ENCODE measurements at places on chromosomes 6 and 20.

DNA sequence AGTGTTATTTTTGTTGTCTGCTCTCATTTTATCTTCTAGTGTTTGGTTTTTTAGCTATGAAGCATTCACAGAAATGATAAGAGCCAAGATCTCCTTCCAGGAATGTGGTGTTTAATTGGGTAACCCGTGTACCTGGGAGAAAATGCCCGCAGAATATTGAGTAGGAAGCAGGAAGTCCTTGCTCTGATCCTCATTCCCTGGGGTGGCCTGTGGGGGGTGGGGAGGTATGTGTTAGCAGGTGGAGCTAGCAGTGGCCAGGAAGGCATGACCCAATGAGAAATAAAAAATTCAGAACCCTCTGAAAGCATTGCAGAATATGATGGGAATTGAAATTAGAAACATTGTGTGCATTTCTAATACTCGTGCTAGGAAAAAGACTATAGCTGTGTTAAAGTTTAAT is 100.8 kb downstream of the DTD1 start:
- DNase-seq = no peak

GRCh38 chr6:84625506-84625905 is 138.9 kb downstream of the TBX18 start:
- DNase-seq = no peak

GRCh38 chr20:33647603-33648395 is 14.3 kb upstream of the C20orf144 start:
- no peak for DNase-seq

DNA sequence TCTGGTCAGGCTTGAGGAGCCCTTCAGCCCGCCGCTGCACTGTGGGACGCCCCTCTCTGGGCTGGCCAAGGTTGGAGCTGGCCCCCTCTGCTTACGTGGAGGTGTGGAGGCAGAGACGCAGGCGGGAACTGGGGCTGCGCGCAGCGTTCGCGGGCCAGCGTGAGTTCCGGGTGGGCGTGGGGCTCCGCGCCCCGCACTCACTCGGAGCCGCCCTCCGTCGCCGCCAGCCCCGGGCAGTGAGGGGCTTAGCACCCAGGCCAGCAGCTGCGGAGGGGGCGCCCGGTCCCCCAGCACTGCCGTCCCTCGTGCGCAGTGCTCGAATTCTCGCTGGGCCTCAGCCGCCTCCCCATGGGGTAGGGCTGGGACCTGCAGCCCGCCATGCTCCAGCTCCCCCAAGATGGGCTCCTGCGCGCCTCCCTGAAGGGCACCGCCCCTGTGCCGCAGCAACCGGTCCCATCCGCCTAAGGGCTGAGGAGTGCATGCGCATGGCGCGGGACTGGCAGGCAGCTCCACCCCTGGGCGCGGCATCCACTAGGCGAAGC is 695.9 kb downstream of the EPHA7 start:
- no peak for DNase-seq

- no peak for DNase-seq
Measured at GRCh38 chr20:20439602-20440190, 71.8 kb downstream of the INSM1 start.

- no peak for DNase-seq
Measured at GRCh38 chr20:21623074-21623780, 82.2 kb upstream of the PAX1 start.

GRCh38 chr6:31624070-31624469 is 3.6 kb downstream of the PRRC2A start:
- DNase-seq = no peak

- no peak for DNase-seq
Measured at GRCh38 chr6:157868835-157869234, 45.8 kb downstream of the SNX9 start.

GRCh38 chr6:148943451-148943850 is 196.6 kb downstream of the UST start:
- DNase-seq = no peak

- DNase-seq = no peak
Measured at GRCh38 chr20:54140927-54141566, 32.7 kb downstream of the CYP24A1 start.

GRCh38 chr6:44781912-44782597 is 394.5 kb downstream of the CDC5L start:
- DNase-seq = no peak

DNA sequence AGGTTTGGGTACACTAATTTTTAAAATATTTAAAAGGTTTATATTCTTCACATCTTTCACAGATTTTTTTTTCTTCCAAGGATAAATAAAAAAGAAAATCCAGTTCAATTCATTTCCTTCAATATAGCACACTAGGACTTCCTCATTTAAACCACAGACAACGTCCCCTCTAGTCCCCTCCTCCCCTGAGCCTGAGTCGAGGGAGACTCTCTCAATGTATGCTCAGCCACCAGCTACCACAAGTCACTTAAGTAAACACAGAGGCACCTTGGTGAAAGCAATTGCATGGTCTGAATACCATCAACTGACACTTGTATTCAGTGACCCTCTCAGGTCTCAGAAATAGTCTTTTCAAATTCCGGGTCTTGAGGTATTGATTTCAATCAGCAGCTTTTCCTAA is 88.6 kb downstream of the SIM1 start:
- no peak for DNase-seq

DNA sequence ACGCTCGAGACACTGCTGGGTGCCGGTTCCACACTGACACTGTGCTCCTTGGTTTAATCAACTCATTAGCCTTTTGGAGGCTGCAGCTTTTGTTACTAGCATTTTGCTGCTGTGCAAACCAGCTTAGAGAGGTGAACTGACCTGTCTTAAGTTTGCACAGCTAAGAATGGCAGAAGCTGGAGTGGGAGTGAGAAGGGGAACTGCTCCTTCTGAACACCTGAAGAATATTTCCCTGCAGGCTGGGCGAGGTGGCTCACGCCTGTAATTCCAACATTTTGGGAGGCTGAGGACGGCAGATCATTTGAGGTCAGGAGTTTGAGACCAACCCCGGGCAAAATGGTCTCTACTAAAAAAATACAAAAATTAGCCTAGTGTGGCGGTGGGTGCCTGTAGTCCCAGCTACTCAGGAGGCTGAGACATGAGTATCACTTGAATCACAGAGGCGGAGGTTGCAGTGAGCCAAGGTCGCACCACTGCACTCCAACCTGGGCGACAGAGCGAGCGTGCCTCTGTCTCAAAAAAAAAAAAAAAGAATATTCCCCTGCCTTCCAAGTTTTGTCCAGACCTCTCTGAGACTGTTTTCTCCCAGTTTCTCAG is 5.0 kb downstream of the CEBPB start:
- DNase-seq = no peak
